NCI-H1436 treated with DMSO at 0.1 percent for 48 hours (cell line): ENCODE measurements at places on chromosomes 11 and 22.

DNA sequence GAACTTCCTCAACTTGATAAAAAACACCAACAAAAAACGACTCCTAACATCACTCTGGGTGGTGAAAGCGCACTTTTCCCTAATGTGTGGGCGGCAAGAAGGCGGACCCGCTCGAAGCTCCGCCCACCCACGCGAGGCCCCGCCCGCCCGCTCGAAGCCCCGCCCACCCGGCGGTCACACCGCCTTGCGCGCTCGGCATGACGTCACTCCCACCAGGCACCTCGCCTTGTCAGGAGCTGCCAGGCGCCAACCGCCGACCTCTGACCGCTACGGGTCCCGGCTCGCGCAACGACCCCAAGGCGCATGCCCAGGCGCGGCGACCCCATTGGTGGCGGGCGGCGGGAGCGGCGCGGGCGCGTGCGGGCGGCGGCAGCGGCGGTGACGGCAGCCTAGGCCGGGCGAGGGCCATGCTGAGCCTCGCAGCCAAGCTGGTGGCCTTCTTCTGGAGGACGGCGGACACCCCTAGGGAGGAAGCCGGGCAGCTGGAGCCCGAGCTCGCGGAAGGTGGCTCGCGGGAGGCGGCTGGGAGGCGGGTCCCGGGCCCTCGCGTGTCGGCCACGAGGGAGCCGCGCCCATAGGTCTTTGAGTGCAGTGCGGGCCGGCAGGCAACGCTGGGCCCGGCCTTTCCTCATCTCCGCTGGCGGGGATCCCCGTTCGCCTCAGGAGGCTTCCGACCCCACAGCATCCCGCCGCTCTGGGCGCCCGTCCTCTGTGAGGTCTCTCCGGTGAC lies at the start of gene MOV10L1:
Gene MOV10L1, plus strand, starts transcription at position 325 of the 730 bp plus-strand sequence. Its CDS starts 83 bp downstream, at position 408.
- DNase-seq, result no peak

DNA sequence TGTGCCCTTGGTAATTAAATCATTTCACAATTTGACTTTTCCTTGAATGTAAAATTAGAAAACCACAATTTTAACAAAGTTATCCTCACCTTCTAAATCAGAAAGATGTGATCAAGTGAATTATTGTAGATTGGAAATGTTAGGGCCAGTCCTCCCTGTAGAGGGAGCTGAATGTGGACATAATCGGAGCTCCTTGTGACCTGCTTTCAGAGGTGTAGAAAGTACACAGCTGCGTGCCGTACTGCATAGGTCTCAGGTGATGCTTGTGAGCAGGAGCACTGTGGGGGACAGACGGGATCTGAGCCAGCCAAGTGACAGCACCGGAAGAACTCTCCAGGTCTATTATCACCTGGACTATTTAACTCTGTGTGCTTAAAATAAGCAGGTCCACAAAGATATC lies 338.0 kb downstream of the AASDHPPT start:
- no peak for DNase-seq

- DNase-seq, result no peak
These were observed 53.6 kb downstream of the BCR start for GRCh38 chr22:23233752-23234408.

GRCh38 chr11:127818625-127819024 lies 768.7 kb downstream of the ETS1 start:
- DNase-seq, result no peak

- no peak for DNase-seq
These were observed 196.7 kb upstream of the TBCEL start for GRCh38 chr11:120827198-120827597.

- no peak for DNase-seq
These were observed 95.3 kb downstream of the SLC17A6 start for GRCh38 chr11:22433517-22433916.

- no peak for DNase-seq
These were observed 292.6 kb downstream of the NTM start for GRCh38 chr11:131662993-131663392.

DNA sequence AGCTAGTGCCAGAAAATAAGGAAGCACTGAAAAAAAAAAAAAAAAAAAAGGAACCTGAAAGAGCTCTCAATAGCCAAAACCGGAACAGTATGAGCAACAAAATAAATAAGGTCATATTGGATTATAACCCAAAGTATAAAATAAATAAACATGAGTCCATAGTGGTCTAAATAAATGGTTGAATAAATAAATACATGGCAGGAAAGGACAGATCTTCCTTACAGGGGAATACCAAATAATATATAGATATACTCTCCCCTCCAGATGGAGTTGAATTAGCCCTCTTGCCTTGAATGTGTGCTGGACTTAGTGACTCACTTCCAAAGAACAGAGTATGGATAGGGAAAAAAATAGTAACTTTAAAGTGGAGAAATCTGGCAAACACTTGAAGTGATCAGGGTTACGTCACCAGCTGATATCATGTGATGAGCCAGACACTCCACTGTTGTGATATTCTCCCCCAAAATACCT lies 14.3 kb upstream of the ARRB1 start:
- no peak for DNase-seq

GRCh38 chr22:38758276-38758945 lies 2.6 kb upstream of the SUN2 start:
- peak; percentile 54 for DNase-seq

GRCh38 chr11:44638032-44638431 lies 72.6 kb downstream of the CD82 start:
- DNase-seq, result no peak

- no peak for DNase-seq
These were observed 126.5 kb downstream of the RASSF10 start for GRCh38 chr11:13135385-13136271.

DNA sequence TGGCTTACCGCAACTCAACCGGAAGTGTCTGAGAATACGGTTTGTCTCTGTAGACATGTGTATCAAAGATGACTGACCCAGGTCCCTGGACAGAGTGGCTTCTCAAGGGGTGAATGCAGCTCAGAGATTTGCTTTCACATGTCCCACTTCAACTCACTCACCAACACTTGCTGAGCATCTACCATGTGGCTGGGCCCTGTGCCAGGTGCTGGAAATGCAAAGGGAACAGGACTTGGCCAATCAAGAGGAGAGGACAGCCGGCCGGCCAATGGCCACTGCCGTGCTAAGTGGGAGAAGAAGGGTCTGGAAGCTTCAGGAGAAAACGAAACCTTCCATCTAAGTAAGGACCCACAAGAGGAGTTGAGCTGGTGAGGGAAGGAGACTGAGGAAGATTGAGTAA lies 151.3 kb downstream of the CEP164 start:
- no peak for DNase-seq

GRCh38 chr11:14300661-14301304 lies 58.2 kb downstream of the RRAS2 start:
- no peak for DNase-seq

DNA sequence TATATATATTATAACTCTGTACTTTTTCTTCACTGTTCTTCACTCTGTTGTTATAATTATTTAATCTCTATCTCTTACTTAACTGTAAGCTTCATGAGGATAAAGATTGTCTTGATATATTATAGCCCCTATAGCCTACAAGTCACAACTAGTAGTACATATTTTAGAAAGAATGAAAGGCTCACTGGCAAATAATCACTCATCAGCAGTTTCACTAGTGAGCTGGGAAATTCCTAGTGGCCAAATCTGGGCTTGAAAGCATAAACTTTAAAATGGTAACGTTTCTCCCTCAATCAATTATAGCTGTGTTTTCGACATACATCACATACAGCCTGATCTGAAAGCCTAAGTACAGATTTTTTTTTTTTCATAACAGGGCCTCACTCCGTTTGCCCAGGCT lies 42.5 kb downstream of the CTSC start:
- no peak for DNase-seq

DNA sequence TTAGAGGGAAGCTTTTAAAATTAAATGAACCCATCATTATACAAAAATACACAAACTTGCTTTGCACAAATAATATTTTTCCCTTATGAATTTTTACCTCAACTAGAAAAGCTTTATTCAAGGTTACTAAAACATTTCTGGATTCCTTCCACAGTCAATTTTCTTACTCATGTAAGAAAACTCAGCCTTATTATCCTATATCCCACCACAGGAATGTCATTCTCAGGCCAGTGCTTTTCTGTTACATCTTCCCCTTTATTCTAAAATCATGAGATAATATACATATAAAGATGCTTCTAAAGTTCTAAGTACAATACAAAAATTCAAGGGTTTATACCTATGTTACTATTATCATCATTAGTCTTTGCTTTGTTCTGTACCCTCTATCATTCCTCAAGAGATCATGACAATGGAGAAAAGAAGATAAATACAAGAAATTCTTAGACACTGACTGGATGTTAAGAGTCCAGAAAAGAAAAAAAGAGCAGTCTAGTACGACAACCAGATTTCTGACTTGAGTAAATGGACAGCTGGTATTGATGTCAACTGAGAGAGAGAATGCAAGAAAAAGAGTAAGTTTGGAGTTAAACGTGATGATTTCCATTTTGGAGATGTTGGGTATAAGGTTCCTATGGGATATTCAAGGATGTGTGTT lies 60.3 kb downstream of the MTMR2 start:
- no peak for DNase-seq

DNA sequence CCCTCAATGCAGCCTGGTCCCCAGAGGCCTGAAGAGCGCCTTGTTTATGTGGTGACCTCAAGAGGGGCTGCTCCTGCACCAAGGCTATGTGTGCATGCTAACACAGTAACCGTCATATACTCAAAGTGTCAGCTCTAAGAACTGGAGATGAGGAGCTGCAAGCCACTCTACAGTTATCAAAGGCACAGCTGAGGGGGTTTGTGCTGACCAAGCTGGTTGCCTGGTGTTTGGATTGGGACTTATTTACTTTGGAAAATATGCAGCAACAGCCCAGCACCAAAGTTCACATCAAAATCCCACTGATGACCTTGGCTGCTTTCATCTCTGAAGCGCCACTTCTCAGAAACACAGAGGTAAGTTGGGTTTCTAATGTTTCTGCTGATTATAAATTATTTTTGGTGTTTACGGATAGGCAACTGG lies at the start of gene SERPIND1:
Gene SERPIND1, plus strand, starts transcription at position 321 of the 420 bp plus-strand sequence. CDS start 5,200 bp downstream, outside the sequence.
- DNase-seq, result no peak

DNA sequence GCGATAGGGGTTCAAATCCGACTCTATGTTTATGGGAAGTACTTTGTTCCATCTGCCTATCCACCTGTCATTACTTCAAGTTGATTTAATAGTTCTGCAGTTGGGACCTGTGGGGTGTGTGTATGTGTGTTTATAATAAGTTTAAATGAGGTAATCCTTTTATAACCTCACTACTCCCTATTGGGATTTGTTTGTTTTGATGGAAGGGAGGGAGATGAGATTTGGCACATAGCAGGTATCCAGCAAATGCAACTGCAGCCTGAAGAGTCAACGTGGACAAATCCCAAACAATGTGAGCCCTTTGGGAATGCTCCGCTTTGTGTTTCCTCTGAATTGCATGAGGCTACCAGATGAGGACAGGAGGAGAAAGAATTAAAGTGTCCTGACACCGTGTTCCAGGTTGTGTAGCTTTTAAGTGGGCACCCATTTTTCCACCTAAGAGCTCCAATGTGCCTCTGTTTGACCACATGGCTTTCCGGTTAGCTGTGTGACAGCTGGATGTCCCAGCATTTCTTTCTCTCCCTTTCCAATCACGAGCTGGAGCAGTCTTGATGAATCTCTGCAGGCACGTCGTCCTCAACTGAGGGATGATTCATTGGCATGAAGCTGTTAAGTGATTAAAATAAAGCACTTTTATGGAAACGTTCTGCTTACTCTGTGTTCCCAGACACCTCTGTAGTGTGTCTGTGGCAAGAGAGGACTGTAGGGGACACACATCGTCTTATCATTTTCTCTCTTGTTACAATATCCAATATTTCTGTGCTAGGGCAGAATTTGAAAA lies 610.7 kb downstream of the NTM start:
- no peak for DNase-seq

DNA sequence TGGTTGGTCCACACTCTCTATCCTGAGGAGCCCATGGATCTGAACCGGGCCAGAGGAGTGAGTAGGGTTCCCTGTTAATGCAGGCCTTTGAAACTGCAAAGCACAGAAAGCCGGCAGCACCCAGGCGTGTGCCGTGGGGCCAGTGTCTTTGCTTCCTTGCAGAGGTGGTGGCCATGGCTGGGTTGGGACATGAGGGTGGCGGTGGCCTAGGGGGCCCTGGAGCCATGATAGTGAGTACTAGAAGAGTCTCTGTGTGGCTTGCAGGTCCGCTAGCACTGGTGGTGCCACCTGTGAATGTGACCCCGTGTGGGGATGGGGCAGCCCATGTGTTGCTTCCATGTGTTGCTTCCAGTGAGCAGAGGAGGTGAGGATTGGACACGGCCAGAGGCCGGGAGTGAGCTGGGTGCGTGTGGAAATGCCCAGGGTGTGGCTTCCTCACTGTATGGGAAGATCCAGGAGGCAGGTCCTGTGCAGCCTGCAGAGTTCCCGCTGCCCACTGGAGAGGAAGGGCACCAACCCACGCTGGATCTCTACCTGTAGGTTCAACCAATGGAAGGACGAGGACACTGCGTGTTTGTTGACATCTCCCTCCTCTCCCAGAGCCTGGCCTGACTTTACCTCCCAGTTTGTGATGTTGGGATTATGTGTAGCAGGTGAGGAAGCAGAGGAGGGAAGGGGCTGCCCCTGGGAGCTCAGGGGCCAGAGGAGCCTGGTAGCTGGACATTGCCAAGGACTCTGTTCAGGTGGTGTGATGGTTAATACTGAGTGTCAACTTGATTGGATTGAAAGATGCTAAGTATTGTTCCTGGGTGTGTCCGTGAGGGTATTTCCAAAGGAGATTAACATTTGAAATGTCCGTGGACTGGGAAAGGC lies 796.6 kb downstream of the TBC1D22A start:
- DNase-seq, result no peak

GRCh38 chr11:121337078-121337477 lies 44.5 kb downstream of the SC5D start:
- no peak for DNase-seq

DNA sequence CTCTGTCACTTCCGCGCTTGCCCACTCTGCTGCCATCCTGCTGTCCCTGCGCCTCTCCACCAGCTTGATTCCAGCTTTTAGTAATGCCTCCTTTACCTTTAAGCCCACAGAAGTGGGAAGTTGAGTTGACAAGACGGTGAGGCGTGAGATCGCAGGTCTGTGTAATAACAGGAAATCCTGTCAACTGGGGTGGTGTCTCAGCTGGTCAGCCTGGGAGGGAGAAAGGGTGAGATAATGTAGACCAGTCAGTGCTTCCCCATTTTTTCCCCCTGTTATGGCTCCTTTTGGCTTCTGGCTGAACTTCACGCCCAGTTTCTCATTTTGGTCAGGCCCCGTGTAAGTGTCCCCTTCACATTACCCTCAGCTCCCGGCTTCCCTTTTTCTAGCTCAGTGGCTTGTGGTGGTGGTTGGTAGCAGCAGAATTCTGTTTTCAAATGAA lies 98.9 kb downstream of the TRAF6 start:
- no peak for DNase-seq

DNA sequence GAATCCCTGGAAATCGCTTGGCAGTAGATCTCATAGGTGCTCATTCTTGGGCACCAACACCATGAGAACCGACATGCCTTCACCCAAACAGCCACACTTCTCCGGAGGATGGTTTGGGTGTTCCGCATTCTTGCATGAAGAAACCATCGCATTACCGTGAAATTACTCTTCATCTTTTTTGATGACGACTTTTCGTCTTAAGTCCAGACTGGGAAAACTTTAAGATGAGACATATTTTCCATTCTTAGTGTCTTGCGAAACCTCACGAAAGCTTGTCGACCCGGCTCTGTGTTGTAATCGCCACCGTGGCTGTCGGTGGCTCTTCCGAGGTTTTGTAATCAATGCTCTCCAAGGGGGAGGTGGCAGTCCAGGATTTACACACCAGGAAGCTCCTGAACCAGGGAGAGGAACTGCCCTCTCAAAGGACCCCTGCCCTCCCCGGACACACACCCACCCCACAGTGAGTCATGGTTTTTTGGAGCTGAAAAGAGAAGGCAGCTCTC lies 1.7 kb downstream of the TOM1 start:
- DNase-seq, result no peak

- no peak for DNase-seq
These were observed 4.4 kb downstream of the PNPLA5 start for GRCh38 chr22:43887391-43887790.
